ENCODE measurements at places on chromosomes 16 and 17.

GRCh38 chr16:66740010-66740409 lies 11.4 kb downstream of the DYNC1LI2 start:
- DNase-seq = no peak

DNA sequence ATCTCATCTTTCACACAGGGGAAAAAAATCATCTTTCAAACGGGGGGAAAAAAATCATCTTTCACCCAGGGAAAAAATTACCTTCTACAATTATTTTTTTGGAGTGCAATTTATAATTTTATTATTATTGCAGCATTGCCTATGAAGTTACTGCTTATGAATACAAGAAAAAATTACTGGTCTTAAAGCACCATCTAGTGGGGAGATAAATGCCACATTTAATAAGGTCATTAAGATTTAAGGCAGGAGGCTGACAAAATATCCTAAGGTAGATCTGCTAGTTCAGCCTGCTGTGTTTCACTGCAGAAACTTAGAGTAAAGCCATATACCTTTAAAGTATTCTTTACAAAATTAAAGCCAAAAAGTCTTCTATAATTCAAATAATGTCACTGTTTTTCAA lies 13.7 kb downstream of the SHCBP1 start:
- DNase-seq = no peak

DNA sequence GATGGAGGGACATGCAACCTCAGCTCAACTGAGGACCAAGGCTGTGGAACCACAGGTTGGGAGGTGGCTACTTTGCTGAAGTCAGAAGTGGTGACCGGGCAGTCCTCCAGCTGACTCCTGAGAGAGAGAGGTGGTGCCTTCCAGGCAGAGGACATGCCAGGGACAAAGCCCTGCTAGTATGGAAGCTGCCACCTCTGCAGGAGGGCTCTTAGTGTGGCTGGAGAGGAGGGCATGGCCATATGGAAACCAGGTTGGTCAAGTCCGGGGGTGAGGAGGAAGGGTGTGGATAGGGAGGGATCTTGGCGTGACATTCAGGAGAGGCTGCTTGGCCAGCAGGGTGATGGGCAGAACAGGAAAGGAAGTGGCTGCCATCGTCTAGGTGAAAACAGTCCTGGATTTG lies 5.7 kb downstream of the C16orf86 start:
- no peak for DNase-seq

GRCh38 chr17:12579288-12579687 lies 86.4 kb upstream of the MYOCD start:
- DNase-seq = no peak

DNA sequence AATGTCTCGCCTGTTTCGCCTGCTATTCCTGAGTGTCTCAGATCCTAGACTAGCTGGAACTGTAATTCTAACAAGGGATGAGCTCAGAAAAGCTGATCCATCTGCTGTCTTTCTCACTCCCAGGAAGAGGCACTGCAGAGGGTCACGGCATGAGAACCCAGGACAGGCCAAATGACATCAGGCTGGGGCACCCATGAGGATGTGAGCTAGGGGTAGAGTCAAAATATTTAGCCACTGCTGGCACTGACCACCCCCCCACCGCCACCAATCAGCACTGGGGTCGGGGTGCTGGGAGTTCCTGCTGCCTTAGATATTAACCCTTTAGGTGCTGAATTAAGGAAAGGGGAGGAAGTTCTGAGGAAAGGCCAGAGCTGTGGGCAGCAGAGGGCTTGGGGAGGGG lies 112.4 kb downstream of the IRX3 start:
- no peak for DNase-seq
